Chondrocyte (in vitro differentiated cells): ENCODE measurements at places on chromosomes 2 and 18. TPM values are rescaled to one million over a fixed set of nuclear protein-coding genes. Genes with fewer than 3 reads are reported as not detected.

GRCh38 chr2:30443081-30443480 is 4.0 kb upstream of the LCLAT1 start:
- no peaks in the 10 kb centered on the region for H3K36me3 ChIP-seq
- H3K27me3 ChIP-seq = no peaks in the 10 kb centered on the region
- no peak for DNase-seq
- peaks cover 15% of the 10 kb centered on the region for H3K4me1 ChIP-seq

Gene BMP10
- total RNA-seq = not detected in 3 replicates

Gene ANKRD23
- 1.9 to 4.4 TPM (median 3.2 TPM) in 3 replicates for total RNA-seq

Gene FASTKD2
- 15.7 to 24.8 TPM (median 16.8 TPM) in 3 replicates for total RNA-seq

DNA sequence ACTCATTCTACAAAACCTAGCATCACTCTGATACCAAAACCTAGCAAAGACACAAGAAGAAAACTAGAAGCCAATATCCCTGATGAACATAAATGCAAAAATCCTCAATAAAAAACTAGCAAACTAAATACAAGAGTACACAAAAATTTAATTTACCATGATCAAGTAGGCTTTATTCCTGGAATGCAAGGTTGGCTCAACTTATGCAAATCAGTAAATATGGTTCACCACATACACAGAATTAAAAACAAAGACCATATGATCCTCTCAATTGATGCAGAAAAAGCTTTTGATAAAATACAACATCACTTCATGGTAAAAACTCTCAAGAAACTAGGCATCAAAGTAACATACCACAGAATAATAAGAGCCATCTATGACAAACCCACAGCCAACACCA is 188.3 kb downstream of the ETAA1 start:
- no peak overlapping the region for H3K4me3 ChIP-seq
- no peak overlapping the region for H3K27ac ChIP-seq
- H3K36me3 ChIP-seq = peaks cover 12% of the 10 kb centered on the region
- H3K27me3 ChIP-seq = no peaks in the 10 kb centered on the region
- DNase-seq = no peak

Gene ITPRID2
- total RNA-seq = 64.6 to 75.0 TPM (median 69.0 TPM) in 3 replicates

Gene FTCDNL1
- 0.34 to 1.2 TPM (median 0.65 TPM) in 3 replicates for total RNA-seq

Gene PSMA8
- not detected in 3 replicates for total RNA-seq

Gene MEP1B
- total RNA-seq = not detected in 3 replicates

DNA sequence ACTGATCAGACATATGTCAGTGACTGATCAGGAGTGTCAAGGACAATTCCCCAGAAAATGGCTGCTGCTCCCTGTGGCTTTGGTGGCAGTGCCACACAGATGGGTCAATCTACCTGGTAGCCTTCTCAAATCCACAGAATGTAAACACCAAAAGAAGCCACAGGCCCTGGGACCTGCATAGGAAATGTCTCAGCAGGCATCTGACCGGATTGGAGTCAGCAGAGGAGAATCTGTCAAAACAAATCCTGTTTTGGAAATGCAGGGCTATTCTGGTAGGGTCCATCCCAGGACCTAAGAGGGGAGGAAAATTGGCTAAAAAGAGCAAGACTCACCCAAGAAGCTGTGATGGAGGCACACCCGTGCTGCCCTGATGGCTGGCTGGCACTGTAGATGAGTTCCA is 189.7 kb downstream of the TMEM247 start:
- no peak overlapping the region for H3K27ac ChIP-seq
- no peaks in the 10 kb centered on the region for H3K36me3 ChIP-seq
- H3K4me1 ChIP-seq = peaks cover 10% of the 10 kb centered on the region
- H3K27me3 ChIP-seq = no peaks in the 10 kb centered on the region
- H3K4me3 ChIP-seq = no peak overlapping the region
